ENCODE measurements at places on chromosomes 11 and 22.

GRCh38 chr22:20741634-20742581 lies 32.0 kb upstream of the SERPIND1 start:
- DNase-seq = no peak

GRCh38 chr11:12786450-12786849 lies 112.2 kb downstream of the TEAD1 start:
- DNase-seq = no peak

DNA sequence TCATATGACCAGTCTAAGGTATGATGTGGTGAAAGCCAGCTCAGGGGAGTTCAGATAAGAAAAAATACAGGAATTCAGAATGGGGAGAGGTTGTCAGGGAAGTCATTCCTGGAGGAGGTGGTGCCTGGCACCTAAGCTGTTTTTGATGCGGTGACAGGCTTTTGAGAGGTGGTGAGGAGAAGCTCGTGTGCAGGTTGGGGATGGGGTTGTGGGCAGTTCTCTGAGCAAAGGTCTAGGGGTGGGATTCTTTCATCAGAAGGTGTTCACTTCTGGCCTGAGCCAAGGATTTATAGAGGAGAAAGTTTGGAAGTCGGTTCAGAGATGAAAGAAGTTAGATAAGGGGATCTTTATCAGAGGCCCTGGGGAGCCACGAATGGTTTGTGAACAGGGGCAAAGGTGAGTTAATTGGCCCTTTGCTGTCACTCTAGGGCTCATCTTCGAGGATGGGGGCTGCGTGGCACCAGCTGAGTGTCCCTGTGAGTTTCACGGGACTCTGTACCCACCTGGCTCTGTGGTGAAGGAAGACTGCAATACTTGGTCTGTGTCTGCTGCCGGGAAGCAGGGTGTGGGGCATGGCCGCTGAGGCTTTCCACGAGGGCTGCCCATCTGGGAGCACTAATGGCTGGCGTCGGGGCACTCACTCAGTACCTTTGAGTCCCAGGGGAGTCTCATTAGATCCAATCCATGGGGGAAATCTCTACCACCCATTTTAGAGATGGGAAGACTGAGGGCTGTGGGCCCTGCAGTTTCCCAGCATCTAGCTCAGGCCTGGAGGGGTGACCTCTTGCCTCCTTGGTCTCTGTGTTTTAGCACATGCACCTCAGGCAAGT lies 13.4 kb downstream of the OTOG start:
- no peak for DNase-seq

GRCh38 chr22:49499433-49500075 lies 328.1 kb downstream of the BRD1 start:
- no peak for DNase-seq

GRCh38 chr11:124643605-124644425 lies 21.2 kb downstream of the TBRG1 start:
- no peak for DNase-seq

- no peak for DNase-seq
Measured at GRCh38 chr22:48205790-48206189, 1443.3 kb downstream of the TBC1D22A start.

DNA sequence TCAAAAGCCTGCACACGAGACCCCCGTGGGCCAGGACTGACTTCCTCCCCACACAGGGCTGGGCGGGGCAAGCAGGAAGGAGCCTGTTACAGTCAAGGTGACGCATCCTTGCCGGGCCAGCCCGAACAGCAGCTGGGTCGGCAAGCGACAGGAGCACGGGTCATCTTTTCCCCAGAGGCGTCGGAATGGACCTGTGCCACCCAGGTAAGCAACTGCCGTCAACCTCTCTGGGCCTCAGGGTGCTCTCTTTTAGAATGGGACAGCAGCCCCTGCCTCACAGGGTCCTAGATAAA lies at the start of gene CYTH4:
TSS of gene CYTH4 (plus strand) at position 124 of the 293 bp plus-strand sequence. CDS start at position 186, 62 bp downstream.
- DNase-seq = no peak

DNA sequence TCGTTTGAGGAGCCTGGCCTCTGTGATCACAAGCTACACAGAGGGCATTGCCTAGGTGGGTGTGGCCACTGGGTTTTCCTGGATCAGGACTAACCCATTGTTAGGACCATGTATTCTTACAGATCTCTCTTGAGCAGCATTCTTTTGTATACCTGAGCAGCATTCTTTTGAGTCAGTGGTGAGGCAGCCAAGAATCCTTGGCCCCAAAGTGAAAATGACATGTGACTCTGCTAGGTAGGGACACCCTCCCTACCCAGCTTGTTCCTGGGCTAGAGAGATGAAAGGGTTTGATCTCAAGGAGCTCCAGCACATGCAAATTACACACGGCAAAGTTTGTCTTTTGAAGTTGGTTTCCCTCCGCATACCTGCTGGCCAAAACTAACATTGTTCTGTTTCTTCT lies 55.0 kb upstream of the HORMAD2 start:
- DNase-seq = no peak

DNA sequence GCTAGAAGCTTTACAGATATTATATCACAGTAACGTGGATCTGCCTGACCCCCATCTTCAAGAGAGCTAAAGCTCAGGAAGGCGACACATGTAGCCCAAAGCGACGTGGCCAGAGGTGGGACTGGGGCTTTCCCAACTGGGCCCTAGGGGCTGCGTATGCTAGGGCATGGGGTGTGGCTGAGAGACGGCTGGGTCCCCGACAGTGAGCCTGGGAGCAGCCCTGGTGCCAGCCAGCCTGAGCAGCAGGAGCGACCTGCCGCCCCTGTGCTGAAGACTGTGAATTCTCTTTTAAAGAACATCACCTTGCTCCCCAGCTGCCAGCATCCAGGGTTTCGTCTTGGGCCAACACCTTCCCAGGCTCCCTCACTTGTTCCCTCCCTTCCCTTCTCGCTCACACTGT lies 32.9 kb upstream of the CYP2D6 start:
- no peak for DNase-seq

GRCh38 chr11:65424205-65425104 lies 1.9 kb downstream of the NEAT1 start:
- DNase-seq = no peak

- DNase-seq = no peak
Measured at GRCh38 chr11:121206810-121207209, 85.8 kb upstream of the SC5D start.

DNA sequence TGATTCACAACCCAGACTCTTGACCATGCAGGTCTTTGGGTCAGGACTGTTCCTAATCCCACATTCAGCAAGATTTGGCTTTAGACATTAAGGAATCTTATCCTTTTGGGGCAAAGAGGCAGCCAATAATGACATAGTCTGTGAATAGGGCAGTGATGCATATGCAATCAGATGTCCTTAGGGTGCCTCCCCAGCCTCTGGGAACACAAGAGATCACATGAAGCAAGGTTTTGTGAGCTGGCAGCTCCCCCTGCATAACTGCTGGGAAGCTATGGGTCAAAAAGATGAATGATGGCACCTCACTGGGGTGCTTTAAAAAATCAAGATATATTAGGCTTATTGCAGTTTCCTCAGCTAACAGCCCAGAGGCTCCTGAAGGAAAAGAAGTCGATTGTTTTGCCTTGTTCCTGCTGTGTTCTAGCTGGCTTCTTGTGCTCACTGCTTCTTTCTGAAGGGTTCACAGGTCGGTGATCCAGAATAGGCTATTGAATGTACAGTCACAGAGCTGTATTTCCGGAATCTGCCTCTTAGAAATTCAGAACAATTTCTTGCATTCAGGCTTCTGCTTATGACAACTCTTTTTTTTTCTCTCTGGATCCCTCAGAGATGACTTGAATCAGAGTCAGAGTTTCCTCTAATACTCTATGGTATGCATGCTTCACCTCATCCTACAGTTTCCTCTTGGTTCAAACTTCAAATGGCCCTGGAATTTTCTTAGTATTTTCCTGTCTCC lies 31.7 kb downstream of the INSC start:
- DNase-seq = no peak

- DNase-seq = no peak
Measured at GRCh38 chr11:15937601-15938120, 418.7 kb downstream of the SOX6 start.

DNA sequence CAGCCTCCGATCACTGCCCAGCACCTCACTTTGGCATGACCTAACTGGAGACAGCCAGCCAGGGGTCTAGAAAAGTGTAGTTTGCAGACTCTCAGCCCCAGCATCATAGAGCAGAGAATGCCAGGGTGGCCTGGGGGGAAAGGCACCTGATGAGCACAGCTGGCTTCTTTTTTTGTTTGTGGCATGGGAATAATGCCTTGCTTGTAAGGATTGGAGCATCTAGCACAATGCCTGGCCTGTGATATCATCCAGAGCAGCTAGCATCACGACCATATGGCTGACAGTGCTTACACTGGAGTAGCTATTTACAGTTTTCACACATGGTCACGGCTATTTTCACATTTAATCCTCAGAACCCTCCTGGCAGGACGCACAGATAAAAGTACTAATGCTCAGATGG lies 594.8 kb upstream of the B3GAT1 start:
- no peak for DNase-seq

- no peak for DNase-seq
Measured at GRCh38 chr22:20729194-20729593, 44.7 kb upstream of the SERPIND1 start.

DNA sequence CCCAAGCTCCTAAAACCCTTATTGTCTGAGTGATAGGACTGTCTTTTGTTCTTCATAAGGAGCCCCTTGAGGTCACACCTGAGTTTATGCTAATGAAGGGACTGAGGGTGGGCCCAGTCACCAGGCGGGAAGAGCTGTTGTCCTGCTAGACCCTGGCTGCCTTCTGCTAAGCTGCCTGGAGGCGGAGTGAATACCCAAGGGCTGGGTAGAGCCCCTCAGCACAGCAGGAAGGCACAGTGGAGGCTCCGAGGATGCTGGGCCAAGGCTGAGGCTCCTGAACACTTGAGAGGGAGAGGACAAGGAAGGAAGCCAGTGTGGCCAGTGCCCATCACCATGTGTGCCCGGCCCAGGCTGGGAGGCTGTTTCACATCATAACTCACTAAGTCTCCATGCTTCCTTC lies 4.8 kb upstream of the PHF21B start:
- no peak for DNase-seq

DNA sequence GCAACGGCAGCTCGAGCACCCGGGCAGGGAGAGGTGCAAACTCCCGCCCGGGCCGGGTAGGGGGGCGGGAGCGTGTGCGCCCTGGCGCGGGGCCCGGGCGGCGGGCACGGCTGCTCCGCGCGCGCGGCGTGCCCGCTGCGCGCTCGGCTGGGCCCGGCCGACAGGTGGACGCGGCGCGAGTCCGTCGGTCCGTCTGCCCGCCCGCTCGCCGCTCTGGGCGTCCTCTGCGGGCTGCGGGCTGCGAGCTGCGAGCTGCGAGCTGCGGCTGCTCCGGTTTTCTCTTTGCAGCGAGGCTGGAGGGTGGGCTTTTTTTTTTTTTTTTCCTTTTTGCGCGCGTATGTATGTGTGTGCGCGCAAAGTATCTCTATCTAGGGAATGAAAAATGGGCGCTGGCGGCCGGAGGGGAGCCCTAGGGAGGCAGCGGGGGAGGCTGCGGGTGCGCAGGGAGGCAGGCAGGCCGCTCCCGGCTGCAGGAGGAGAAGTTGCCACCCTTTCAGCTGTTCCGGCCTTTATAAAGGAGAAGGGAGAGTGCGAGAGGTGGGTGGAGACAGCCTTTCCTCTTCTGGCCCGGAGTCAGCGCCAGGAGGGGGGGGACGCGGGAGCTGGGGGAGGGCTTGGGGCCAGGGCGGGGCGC lies at the start of gene PDGFB:
TSS of gene PDGFB (minus strand) at position 487 of the 634 bp plus-strand sequence. CDS start 1,019 bp downstream, outside the sequence.
- DNase-seq = no peak

- no peak for DNase-seq
Measured at GRCh38 chr22:46829941-46830715, 67.7 kb downstream of the TBC1D22A start.

DNA sequence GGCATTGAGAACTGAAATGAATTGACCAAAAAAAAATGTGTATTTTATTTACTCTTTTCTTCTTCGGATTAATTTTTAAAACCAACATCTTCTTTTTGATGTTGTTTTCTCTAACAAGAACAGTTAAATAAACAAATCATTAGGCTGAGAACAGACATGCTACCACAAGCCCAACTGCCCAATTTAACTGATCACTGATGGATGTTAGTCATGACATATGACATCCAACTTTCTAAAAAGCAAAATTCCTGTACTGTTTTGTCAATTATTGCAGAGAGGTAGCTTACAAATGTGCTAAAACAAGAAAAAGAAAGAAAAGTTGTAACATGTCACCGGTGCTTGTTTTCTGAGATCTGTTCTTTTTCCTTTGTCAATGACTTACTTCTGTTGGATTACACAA lies 232.1 kb downstream of the C11orf87 start:
- DNase-seq = no peak

- no peak for DNase-seq
Measured at GRCh38 chr22:37632174-37633088, 7.0 kb upstream of the SH3BP1 start.

GRCh38 chr11:122116591-122116990 lies 576 bp upstream of the BLID start:
- no peak for DNase-seq

DNA sequence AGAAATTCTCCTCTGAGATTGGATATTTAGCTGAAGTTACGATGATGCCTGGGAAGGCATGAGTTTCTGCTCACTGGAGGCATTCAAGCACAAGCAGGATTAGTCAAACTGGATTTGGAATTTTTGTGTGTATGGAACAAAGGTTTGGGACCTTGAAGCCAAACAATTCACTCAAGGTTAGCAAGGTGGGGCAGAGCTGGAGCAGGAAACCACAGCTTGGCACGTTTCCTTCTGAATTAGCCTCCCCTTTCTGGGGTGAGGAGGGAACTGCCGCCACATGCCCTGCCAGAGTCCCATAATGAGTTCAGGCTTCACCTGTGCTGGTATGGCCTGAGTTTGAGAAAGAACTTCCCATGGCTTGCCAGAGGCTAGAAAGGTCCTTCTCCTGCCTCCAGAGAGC lies 50.9 kb upstream of the RRAS2 start:
- DNase-seq = no peak

DNA sequence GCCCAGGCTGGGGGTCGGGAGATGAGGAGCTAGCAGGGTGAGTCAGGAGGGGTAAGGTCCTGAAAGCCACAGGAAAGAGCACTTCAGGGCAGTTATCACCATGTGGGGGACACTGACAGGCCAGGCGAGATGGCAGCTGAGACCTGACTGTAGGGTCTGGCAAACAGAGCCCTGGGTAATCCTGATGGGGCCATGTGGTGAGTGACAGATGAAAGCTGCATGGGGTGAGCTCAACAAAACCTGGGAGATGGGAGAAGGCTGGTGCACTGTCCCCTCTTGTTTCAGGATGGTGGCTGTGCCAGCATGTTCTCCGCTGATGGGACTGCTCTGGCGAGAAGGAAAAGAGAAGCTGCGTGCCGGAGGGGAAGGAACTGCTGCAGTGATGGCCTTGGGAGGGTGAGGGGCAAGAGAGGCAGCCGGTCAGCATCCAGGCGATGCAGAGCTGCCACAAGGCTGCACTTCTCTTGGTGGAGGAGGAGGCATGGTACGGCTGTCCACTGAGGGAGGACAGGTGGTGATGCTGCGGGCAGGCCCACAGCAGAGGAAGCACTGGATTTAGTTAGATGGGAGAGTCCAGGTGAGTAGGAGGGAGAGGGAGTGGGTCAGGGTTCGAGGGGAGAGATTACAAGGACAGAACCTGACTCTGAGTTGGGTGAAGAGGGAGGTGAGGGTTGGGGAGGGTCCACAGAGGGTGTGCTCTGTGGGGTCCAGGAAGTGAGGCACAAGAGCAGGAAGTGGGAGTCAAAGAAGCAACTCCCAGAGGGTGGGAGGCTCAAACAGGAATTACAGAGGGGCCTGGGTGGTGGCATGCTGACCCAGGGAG lies 3.8 kb downstream of the TOP3B start:
- no peak for DNase-seq
